ENCODE measurements at places on chromosomes 11 and 22.

DNA sequence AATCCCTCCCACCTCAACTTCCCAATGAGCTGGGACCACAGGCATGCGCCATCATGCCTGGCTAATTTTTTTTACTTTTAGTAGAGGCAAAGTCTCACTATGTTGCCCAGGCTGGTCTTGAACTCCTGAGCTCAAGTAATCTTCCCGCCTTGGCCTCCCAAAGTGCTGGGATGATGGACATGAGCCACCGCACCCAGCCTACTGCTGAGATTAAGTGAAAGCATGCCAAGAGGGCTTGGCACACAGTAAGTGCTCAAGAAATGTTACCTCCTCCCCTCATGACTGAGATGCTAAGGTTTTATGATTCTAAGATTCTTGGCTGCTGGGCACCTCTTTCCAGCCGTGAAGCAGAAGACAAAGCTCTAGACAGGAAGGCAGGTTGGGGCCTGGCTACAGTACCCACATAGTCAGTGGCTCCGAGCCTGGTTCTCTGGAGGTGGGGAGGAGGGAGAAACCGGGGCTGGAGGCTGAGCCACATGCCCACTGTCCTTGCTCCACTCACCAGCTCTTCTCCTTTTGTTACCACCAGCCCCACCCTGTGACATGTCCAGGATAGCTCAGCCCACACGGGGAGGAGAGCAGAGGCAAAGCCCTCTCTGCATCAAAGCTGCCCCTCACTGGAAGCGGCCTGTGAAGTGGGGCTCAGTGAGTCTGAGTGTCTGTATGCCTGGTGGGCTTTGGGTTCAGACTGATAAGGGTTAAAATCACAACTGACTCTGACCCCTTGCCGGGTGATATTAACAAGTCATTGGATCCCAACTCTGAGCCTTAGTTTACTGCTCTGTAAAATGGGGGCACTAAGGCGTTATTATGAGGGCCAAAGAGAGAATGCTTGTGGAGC is 12.9 kb downstream of the ARHGEF17 start:
- DNase-seq: no peak

- DNase-seq: no peak
Observed at GRCh38 chr22:46047841-46048595, 71.1 kb upstream of the WNT7B start.

DNA sequence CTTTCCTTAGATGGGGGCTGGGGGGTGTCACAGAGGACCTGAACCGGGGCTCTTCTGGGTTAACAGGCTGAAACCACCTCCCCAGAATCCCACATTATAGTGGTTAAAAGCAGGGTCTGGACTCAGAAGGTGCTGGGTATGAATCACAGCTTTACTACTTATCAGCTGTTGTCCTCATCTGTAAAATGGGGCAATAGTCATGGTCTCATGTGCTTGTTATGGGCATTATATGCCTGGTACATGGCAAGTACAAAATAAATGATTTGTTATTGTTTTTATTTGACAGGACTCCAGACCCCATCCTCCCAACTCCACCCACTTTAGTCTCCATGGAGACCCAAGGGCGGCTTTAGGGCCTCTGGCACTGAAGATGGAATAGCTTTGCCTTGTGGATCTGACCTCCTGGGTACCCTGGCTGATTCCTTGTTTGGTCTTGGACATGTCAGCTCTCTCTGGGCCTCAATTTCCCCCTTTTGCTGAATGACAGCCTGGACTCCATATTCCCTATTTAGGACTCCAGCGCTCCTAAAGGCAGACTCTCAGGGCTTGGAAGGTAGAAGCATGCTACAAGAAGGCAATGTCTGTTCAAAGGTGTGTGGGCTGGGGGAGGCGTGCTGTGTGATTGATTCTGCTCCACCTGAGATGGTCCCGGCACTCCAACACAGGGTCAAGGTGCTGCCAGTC is 812 bp upstream of the SMTN start:
- DNase-seq: no peak

- no peak for DNase-seq
Observed at GRCh38 chr11:120089036-120090001, 48.6 kb downstream of the TRIM29 start.

GRCh38 chr22:33605666-33606065 is 314.6 kb downstream of the LARGE1 start:
- DNase-seq: no peak

DNA sequence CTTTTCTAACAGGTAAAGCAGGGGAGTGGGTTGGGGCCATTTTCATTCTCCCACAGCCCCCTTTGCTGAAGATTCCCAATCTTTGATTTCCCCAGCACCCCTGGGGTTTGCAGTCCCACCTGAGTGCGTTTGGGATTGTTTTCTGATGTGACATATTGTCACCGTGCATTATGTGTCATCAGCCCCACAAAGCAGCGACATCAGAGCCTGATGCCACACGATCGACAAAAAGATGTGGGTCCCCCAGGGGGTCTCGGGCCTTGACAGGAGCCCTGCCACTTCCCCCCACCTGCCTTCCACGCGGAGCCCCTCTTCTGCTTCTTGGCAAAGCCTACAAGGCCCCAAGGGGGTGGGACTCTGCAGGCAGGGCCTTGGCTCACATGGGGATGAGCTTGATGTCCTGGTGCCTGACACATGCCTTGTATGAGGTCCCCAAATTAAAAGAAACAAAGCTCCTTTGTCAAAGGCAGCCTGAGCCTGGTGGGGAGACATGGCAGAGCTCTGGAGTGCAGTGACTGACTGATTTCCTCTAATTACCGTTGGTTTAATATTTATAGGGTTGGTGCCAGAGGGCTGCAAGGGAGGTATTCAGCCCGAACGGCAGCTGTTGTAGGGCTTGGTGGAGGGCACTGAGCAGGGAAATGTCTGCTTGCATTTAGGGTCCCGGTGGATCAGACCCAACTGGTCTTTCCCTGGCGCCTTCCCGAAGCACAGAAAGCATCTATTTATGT is 149.2 kb downstream of the MIAT start:
- no peak for DNase-seq

- no peak for DNase-seq
Observed at GRCh38 chr22:26174280-26174679, 5.0 kb downstream of the SEZ6L start.

- no peak for DNase-seq
Observed at GRCh38 chr11:92464822-92465221, 240.2 kb downstream of the FAT3 start.

DNA sequence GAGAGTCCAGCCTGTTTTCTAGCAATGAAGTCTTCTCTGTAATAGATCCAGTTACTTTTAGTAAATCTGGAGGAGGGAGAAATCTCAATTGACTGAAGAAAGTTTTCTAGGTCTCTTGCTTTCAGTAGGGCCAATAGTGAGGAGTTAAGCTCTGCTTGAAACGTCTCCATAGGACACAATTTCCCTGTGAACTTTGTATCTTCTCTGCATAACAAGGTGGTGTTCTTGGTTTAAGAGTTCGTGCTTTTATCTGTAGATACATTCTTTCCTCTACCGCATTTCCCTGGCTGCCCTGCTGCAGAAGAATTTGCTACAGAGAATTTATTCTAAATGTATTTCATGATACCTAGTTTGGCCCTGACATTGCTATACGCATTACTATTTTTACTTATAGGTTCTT is 183.1 kb downstream of the ARHGAP42 start:
- DNase-seq: no peak

- DNase-seq: no peak
Observed at GRCh38 chr11:116357784-116358544, 414.8 kb downstream of the BUD13 start.

DNA sequence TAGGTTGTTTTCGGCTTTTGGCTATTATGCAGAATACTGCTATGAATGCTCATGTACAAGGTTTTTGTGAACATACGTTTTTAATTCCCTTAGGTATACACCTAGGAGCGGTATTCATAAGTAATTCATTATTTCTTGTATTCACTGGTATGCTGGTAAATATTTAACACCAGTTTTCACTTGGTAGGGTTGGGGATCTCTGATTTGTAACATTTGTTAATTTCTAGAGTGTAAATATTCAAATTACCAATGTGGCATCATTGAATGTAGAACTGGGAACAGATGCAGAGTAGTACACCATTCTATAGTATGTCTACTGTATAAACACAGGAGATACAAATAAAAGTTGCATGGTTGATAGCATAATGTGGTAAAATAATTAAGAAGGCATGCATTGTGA is 16.3 kb downstream of the GVQW3 start:
- no peak for DNase-seq

GRCh38 chr11:74838188-74838587 is 89.5 kb downstream of the RNF169 start:
- DNase-seq: no peak

GRCh38 chr11:1034001-1034400 is 2.5 kb downstream of the MUC6 start:
- DNase-seq: no peak

DNA sequence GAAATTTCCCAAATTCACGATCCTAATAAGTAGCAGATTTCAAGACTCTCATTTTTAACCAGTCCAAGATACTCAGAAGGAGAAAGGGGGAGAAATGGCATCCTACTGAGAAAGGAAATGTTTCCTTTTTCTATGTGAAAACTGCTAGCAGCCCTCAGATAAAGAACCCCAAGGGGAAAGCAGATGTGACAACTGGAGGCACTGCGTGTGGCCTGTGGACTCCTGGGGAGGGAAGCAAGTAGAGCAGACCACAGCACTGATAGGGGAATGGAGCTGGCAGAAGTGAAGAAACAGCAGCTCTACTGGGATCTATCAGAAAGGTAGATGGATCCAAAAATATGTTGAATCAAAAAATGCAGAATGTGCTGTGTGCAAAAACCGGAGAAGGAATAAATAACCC is 239.7 kb upstream of the API5 start:
- DNase-seq: no peak

DNA sequence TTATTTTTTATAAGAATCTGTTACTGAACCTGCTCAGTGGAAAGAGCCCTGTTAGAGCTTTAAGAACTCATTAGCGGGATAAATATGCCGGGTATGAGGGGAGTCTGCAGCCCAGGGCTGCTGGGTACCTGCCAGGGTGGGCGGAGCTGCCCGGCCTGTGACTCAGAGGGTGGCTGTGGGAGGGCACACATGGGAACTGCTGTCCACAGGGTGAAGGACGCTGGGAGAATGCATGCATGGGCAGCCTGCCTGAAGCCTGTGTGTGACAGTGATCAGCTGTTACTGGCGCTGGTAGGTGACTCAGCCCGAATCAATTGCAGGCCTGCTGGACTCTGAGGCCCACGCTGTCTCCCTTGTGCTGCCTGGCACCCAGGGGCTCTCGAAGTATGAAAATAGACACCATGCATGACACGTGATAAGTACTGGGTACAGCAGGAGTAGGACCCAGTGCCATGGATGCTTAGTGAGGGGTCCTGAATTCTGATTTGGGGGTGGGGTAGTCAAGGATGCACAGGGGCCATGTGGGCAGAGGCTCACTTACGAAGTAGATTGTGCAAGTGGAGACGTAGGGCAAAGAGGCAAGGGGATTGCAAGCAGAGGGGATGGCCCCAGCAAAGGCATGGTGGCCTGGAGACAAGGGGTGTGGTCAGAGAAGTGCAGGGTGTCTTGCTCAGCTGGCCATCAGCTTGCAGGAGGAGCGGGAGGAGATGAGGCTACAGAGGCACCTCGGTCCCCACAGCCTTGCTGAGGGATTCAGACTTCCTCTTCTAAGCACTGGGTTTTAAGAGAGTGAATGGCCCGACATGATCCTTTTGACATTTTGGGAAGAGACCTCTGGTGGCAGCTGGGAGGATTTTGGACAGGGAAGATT is 36.5 kb downstream of the GRIK4 start:
- DNase-seq: no peak

GRCh38 chr11:110991661-110992355 is 253.7 kb upstream of the POU2AF2 start:
- no peak for DNase-seq

GRCh38 chr22:32810555-32811133 is 9.1 kb downstream of the TIMP3 start:
- no peak for DNase-seq

- no peak for DNase-seq
Observed at GRCh38 chr11:120972621-120973020, 51.3 kb upstream of the TBCEL start.

- no peak for DNase-seq
Observed at GRCh38 chr22:29306835-29307595, 565 bp downstream of the GAS2L1 start.

DNA sequence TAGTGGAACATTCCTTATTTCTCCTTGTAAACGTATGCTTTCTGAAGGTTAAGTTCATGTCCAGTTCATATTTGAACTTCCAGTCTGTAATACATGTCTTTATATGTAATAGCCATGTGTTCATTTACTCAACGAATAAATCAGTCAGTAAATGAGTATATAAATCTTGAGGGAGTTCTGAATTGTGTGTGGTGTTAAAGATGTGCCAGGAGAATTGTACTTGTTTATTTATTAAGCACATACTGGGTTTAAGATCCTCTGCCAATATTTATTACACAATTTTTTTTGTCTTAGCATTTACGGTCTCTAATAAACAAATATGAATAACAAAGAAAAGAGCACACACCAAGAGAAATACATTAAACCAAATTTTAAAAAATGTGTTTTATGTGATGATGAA is 26.5 kb upstream of the CLMP start:
- DNase-seq: no peak

DNA sequence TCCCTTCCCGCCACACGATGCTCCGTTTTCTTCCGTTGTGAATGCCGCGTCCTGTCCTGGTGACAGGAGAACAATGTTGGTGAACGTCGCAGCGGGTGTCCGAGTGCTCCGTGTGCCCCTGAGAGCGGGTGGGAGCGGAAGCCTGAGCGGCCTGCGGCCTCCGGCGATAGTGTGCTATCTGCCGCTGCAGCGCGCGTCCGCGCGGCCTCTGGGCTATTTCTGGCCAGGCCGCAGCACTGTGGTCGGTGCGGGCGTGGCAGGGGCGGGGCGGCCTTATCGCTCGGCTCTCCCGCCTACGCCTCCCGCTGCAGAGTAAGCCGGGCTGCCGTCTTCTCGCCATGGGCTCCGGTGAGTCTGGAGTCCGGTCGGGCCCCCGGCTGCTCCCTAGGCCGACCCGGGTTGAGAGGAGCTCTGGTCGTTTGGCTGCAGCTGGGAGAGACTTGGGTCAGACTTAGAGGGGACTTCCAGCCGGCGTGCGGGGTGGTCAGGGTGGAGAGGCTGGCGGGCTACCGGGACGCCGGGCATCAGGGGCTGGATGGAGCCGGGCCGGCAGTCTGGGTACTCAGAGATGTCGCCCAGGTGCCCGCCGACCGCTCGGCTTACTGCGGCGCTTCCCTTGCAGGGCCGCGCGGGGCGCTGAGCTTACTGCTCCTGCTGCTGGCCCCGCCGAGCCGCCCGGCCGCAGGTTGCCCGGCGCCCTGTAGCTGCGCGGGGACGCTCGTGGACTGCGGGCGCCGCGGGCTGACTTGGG is at the start of gene GP1BB:
Gene GP1BB, plus strand, starts transcription at position 308 of the 751 bp plus-strand sequence. Its CDS starts 31 bp downstream, at position 339.
- no peak for DNase-seq

Data from cortex of kidney (tissue), 1 donor.